Stimulated activated CD8-positive, alpha-beta memory T cell treated with anti-CD3 and anti-CD28 coated beads, Interleukin-15, amount 100 ng/mL, for 4 hours (primary cell): ENCODE measurements at places on chromosomes 2 and 18.

- DNase-seq, result no peak
Observed at GRCh38 chr18:61368001-61368400, 34.8 kb downstream of the CDH20 start.

GRCh38 chr2:188695953-188696352 lies 278.2 kb upstream of the COL3A1 start:
- no peak for DNase-seq

DNA sequence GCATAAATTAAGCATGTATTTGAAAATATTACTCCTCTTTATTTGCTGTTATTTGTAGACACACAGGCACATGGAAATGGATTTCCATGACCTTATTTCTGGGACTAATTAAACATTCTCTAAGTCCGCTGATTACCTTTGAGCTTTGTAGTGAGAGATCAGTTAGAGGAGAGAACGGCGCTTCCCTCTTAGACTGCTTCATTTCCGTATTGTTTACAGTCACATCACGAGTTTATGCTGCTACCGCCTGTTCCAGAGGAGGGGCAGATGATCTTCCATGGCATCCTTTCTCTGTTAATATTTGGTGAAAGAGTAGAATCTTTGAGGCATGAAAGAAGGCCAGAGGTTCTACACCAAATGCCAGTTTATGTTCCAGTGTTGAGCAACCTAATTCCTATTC lies 404.4 kb downstream of the TRIB2 start:
- no peak for DNase-seq

GRCh38 chr18:50982802-50983179 lies 15.0 kb downstream of the ELAC1 start:
- DNase-seq, result no peak

DNA sequence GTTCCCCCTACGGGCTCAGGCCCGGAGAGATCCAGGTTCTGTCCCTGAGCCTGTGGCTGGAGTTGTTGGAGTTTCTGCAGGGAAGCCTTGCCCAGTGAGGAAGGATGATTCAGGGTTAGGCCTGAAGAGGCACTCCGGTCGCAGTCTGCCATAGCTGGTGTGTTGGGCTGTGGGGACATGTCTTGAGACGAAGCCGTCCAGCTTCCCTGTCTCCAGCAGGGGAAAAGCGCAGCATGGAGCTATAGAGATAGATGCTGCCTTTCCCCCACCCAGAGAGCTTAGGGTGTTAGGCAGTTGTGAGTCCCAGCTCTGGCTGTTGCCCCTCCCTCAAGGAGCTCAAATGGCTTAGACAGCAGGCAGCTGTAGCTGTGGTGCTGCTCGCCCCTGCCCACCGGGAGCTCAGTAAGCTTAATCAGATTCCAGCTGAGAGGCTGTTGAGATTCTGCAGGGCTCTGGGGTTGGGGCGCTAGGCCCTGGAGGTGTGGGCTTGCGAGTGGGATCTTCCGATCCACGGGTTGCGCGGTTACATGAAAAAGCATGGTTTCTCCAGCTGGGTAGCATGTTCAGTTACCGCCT lies 103.9 kb downstream of the PMAIP1 start:
- no peak for DNase-seq

- no peak for DNase-seq
Observed at GRCh38 chr2:197975931-197976519, 171.6 kb downstream of the PLCL1 start.

DNA sequence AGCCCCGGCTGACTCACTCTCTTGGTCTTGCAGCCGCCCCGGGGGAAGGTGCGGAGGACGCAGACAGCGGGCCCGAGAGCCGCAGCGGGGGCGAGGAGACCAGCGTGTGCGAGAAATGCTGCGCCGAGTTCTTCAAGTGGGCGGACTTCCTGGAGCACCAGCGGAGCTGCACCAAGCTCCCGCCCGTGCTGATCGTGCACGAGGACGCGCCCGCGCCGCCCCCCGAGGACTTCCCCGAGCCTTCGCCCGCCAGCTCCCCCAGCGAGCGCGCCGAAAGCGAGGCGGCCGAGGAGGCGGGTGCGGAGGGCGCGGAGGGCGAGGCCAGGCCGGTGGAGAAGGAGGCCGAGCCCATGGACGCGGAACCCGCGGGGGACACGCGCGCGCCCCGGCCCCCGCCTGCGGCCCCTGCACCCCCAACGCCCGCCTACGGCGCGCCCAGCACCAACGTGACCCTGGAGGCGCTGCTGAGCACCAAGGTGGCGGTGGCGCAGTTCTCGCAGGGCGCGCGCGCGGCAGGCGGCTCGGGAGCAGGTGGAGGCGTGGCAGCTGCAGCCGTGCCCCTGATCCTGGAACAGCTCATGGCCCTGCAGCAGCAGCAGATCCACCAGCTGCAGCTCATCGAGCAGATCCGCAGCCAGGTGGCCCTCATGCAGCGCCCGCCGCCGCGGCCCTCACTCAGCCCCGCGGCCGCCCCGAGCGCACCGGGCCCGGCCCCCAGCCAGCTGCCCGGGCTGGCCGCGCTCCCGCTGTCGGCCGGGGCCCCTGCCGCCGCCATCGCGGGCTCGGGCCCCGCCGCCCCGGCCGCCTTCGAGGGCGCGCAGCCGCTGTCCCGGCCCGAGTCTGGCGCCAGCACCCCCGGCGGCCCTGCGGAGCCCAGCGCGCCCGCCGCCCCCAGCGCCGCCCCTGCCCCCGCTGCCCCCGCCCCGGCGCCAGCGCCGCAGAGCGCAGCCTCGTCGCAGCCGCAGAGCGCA lies 12.7 kb downstream of the SALL3 start:
- DNase-seq, result no peak

- no peak for DNase-seq
Observed at GRCh38 chr2:113324684-113325160, 46.0 kb upstream of the PAX8 start.

- no peak for DNase-seq
Observed at GRCh38 chr2:43088143-43089073, 138.0 kb downstream of the ZFP36L2 start.

GRCh38 chr18:10298346-10298745 lies 156.1 kb upstream of the APCDD1 start:
- DNase-seq, result no peak

DNA sequence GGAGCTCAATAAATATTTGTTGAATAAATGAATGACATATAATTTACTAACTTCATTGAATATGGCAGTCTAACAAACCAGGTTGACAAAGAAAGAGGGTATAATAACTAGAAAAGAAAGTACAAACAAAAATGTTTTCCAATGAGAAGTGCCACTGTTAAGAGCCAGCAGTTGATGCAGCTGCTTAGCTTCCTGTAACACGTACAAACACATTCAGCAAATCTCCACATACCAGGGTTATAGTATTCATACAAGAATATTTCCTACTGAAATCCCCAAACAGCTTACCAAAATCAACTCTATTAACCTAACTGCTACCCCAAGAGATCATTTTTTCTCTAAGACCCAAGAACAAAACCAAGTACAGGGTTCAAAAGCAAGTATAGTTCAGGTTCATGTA lies 77.7 kb downstream of the THADA start:
- DNase-seq, result no peak

GRCh38 chr2:167692191-167692590 lies 555.2 kb downstream of the STK39 start:
- DNase-seq, result no peak
